ENCODE measurements at places on chromosomes 11 and 22.
A peak's percentile ranks its signal among the peaks of the same experiment; 100 is the strongest.

DNA sequence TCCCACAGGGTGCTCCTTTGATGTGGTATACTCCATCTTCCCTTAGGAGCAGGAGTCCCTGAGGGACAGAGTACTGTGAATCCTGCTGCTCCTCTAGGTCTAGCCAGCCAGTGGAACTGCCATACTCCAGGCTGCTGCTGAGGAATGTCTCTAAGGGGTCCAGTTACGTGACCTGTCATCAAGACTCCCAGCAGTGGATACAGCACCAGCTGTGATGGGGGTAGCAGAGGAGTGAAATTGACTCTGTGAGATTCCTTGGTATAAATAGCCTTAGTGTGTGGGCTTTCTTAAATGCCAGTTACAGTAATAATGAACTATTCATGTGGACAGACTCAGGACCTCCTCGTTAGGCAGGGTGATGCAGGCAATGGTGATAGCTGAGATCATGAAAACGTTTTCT lies 140.4 kb upstream of the LUZP2 start:
- DNase-seq = peak; percentile 59

DNA sequence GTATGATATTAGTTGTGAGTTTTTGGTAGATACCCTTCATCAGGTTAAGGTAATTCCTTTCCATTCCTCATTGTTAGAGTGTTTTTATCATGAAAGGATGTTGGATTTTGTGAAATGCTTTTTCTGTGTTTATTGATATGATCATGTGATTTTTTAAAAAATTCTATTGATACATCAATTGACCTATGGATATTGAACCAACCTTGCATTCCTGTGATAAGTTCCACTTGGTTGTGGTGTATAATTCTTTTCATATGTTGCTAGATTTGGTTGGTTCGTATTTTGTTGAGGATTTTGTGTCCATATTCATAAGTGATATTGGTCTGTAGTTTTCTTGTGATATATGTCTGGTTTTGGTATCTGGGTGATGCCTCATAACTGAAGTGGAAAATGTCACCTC lies 6.7 kb downstream of the ANKRD13D start:
- DNase-seq = no peak

DNA sequence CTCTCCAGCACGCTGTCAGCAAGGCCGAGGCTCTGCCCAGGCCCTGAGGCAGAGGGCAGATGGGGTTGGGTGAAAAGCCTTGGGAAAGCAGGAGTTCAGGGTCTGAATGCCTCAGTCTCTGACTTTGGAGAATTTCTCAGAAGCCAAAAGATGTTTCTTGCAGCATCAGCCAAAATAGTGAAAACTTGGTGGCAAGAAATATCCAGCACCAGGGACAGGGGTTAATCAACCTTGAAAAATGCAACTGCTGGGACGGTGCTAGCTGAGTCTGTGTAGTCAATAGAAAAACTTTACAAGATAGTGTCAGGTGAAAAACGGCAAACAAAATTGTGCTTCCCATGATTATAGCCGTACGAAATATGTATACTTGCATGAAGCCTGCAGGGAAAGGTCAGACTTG lies 1.4 kb upstream of the ABCC8 start:
- DNase-seq = peak; percentile 34

DNA sequence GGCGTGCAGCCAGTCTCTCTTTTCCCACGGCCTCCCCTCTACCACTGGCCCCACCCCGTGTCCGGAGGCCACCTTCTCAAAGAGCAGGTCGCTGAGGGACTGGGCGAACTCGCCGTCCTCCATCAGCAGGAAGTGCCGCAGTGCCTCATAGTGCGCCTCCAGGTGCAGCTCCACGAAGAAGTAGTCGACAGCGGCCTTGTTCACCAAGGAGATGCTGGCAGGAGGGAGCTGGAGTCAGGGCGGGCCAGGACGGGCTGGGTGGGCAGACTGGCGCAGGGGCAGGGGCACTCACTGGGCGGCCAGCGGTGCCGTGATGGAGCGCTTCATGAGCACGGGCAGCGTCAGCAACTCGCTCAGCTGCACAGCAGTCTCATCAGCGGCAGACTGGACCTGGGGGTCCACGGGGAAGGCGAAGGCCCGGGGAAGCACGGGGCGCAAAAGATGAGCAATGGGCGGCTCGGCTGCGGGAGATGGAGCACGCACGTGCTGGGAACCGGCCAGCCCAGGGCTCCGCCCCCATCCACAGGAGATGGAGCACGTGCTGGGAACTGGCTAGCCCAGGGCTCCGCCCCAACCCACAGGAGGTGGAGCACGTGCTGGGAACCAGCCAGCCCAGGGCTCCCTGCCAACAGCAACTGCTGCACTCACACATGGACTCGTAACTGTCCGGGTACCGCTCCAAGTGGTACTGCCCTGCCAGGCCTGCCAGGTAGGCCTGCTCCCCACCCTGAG lies 18.4 kb downstream of the SELENOO start:
- peak; percentile 87 for DNase-seq

DNA sequence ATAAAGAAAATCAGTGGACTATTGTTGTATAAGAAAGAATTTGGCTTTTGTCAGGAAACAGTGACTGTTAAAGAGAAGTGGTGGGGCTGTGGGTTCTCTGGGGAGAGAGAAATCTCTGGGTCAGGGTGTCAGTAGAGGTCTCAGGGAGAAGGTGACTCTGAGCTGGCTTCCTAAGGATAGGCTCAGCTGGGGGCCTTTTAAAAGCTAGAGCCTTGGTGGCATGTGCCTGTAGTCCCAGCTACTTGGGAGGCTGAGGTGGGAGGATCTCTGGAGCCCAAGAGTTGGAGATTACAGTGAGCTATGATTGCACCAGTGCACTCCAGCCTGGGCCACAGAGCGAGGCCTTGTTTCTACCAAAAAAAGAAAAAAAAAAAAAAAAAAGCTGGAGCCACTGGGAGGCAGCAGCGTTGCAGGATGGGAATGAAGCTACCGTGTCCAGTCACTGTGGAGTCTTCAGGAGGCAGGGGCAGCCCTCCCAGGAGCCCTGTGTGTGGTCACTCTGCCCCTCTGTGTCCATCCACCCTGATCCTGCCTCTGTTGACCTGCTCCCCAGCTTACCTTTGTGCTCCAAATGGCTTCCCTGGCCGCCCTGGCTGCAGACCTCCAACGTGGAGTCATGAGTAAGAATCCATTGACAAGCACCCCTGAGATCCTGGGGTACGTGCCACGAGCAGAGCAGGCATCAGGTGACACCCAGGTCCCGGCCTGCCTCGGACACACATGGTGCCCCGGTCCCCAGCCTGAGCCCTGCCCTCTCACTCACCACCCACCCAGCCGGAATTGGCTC lies 5.4 kb upstream of the MIF start:
- no peak for DNase-seq

DNA sequence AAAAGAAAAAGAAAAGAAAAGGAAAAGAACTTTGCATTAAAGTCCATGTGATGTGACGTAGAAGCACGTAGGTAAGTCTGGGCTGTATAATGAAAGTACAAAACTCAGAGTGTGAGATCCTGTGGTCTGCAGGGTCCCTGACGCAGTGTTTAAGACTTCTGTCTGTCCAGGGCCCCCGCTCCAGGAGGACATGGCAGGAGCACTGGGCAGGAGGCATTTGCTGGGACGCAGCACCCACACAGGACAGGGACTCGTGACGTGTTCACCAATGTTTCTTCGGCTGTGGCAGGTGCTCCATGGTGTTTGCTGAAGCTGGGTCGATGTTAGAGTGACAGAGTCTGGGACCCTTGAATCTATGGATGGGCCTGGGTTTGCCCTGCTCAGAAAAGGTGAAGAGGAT lies 348.1 kb downstream of the BRD1 start:
- DNase-seq = no peak

DNA sequence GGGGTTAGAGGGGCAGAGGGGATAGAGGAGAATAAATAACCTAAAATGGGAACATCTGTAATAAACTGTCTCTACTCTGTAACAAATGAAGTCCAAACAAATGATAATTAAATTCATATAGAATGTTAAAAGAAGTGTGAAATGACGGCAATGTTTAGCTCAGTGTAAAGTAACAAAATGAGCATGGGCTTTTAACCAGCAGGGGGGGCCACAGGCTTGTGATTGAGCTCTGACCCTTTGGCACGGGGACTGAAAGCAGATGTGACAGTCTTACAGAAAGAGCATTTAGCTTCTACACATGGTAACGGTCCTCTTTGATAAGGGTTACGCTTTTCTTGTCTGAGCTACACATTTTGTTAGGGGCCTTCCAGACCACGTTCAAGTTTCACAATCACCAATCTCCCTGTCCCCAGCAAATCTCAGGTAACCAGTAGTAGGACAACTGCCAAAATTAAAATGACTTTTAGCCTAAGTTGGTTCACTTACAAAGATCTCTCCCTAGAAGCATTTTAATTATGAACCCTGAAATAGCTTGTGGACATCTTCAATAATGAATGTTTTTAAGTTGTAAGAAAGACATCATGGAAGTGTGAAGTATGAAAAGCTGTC lies 262.5 kb downstream of the DCDC1 start:
- DNase-seq = peak; percentile 60

- no peak for DNase-seq
These were observed 397.1 kb downstream of the TENM4 start for GRCh38 chr11:79043726-79044125.

- DNase-seq = no peak
These were observed 323 bp upstream of the PANX1 start for GRCh38 chr11:94128291-94128745.

DNA sequence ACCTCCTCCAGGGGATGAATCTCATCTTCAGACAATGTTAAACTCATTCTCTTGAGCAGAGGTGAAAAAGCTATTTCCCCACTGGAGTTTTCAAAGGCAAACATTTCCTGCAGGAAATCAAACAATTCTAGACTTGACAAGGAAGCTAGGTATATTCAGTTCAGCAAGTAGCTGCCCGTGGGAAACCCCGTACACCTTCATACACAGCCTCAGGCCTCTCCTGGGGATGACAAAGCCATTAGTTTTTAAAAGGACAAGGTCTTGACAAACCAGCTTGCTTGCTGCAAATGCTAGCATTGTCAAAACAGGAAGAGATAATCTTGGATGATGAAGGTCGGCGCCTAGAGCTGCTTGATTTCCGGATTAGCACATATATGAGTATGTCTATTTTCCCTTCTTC lies 1630.8 kb upstream of the TENM4 start:
- DNase-seq = no peak

- DNase-seq = no peak
These were observed 11.3 kb upstream of the MTMR3 start for GRCh38 chr22:29871684-29872083.

- DNase-seq = no peak
These were observed 38.1 kb upstream of the MUC5AC start for GRCh38 chr11:1119604-1120146.

GRCh38 chr22:27628891-27629631 lies 172.5 kb downstream of the MN1 start:
- no peak for DNase-seq

DNA sequence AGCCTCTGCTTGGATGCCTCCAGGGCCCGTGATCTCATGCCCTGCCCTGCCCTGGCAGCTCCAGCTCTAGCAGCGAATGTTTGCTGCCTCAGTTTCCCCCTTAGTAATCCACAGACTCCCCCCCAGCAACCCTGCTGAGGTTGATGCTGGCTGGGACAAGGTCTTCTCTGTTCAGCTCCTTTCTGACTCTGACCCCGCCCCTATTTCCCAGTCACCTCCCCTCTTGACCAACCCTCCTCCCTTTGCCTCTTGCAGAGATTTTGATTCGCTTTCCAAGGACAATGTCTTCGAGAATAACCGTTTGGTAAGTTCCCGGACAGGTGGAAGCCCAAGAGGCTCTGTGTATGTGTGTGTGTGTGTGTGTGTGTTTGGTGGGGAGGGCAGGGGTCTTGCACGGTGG lies 5.6 kb downstream of the MICALL1 start:
- DNase-seq = no peak
